ENCODE measurements at places on chromosomes 13 and 19. TPM values are rescaled to one million over a fixed set of nuclear protein-coding genes. Genes with fewer than 3 reads are reported as not detected.

Gene NLRP4
- not detected for total RNA-seq

- no peak for DNase-seq
Observed at GRCh38 chr13:54449922-54450321, 1421.3 kb downstream of the OLFM4 start.

GRCh38 chr13:44576351-44577235 lies 463 bp upstream of the TSC22D1 start:
- DNase-seq, result peak; percentile 50

GRCh38 chr13:114111577-114111976 lies 20.8 kb downstream of the RASA3 start:
- DNase-seq, result no peak

DNA sequence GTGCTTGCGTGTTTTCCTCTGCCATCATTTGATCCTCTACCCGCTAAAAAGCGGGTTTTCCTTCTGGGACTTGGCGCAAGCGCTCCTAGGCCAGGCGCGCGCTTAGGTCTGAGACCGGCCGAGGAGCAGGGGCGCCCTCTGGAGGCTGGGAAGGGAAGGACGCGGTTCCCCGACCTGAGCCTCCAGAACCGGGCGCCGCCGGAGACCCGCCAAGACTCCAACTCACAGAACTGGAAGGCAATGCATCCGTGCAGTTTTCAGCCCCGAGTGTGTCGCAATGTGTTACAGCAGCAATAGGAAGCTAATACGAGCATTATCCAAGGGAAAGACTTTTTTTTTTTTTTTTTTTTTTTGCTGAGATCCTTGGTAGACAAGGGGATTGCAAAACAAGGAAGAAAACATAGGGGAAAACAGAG lies 190.9 kb downstream of the COL4A1 start:
- no peak for DNase-seq

- no peak for DNase-seq
Observed at GRCh38 chr13:95226932-95227695, 74.1 kb downstream of the ABCC4 start.

- peak; percentile 2 for DNase-seq
Observed at GRCh38 chr13:91313103-91313502, 34.4 kb upstream of the MIR17HG start.

DNA sequence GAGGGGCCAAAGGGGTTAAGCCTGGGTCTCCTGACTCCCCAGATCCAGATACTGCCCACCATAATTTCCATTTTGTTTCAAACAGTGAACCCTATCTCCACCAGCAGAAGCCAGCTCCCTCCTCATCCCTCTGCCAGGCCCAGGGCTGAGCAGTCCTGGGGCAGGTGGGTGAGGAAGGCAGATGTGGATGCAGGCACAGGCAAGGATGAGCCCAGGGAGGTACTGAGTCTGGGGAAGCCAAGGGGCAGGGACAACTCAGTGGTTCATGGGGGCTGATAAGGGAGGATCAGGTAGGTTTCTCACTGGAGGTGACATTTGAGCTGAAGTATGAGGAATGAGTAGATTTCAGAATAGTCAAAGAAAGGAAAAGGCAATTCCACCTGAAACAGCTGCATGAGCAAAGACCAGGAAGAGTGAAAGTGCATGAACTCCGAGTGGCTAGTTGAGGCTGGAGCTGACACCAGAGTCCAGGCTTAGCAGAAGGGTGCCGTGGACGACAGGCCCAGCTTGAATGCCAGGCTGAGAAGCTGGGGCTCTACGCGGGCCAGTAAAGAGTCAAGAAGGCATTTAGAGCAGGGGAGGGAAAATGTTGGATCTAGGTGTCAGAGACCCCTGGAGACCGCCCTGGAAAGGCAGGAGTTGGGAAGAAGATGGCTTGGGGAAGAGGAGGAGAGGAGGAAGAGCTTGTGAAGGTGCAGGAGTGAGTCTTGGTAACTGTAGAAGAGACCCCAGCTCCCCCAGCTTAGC lies 10.3 kb downstream of the CIC start:
- no peak for DNase-seq

DNA sequence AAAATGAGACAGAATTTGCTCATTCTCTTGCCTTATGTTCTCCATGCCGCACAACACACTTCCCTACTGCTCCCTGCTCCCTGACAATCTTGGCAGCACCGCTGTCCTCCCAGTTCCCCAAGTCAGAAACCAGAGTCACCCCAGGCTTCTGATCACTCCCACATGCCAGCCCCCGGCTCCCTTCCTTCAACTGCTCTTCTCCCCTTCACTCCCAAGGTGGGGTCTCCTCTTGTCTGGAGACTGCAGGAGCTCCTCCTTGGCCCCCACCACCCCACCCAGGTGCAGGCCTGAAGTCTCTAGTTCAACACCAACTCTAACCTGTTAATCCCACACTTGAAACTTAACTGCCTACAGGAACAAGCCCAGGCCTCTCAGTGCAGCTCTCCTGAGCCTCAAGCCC lies 16.8 kb upstream of the AKAP8 start:
- DNase-seq, result no peak

GRCh38 chr13:66887088-66887487 lies 343.0 kb downstream of the PCDH9 start:
- DNase-seq, result peak; percentile 21

Data from cerebellum (tissue), 4 donors.